ENCODE measurements at places on chromosomes 5 and 9.

GRCh38 chr5:94329115-94329514 lies 289.3 kb downstream of the KIAA0825 start:
- no peak for DNase-seq

- DNase-seq: no peak
Observed at GRCh38 chr5:173232499-173233346, 2.3 kb downstream of the NKX2-5 start.

DNA sequence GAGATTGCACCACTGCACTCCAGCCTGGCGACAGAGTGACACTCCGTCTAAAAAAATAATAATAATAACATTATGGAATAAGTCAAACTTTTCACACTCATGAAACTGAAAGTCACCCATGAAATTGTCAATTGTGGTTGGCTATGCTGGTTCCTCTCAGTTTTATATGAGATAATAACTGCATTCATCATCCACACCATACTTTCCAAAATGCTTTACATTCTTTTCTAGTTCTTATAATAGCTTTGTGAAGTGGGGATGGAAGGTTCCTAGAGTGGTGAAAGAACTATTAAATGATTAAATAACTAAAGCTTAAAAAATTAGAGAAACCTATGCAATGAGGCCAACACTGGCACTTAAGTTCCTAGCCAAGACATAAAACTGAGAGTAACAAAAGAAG lies 12.6 kb upstream of the ASPN start:
- DNase-seq: no peak

GRCh38 chr5:166750376-166750775 lies 1541.1 kb upstream of the WWC1 start:
- DNase-seq: no peak

DNA sequence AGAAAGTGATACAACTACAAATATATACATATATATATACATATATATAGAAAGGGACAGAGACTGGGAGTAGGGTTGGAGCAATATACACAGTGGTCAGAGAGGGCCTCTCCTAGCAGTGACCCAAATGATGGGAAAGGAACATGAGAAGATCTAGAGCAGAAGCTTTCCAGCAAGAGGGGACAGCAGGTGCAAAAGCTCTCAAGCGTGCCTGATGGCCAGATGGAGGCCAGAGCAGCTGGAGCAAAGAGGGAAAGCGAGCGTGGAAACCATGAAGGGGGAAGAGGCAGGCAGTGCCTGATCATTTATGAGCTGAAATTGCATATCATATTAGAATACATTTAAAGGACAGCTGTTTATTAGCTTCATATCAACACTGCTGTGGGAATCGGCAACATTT lies 7.6 kb upstream of the GRPEL2 start:
- no peak for DNase-seq

GRCh38 chr5:42721484-42721883 lies 35.1 kb upstream of the CCDC152 start:
- no peak for DNase-seq

- no peak for DNase-seq
Observed at GRCh38 chr5:143275512-143276363, 127.7 kb downstream of the NR3C1 start.

Data from posterior cingulate gyrus (tissue), 11 donors.